Activated T-cell treated with anti-CD3 and anti-CD28 coated beads, Interleukin-2, amount 50 U/mL, for 24 hours (primary cell): ENCODE measurements at places on chromosomes 1 and 21.

DNA sequence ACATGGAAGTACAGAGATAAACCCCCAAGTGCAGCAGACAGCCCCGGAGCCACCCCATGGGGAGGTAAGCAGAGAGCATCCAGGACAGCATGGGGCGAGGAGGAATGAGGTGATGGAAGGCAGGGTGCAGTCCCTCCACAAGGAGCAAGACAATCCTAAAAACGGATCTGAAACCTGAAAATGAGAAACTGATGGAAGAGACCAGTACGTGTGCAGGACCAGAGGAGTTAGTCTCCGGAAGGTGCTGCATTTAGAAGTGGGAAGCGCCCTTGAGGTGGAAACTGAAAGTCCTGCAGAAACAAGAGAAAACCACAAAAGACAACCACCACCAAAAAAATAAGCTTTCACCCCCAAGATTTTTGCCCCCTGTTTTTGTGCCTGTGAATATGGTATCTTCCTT lies 17.4 kb upstream of the DDOST start:
- peaks cover 3% of the 10 kb centered on the region for H3K36me3 ChIP-seq
- no peak overlapping the region for H3K4me3 ChIP-seq
- no peak overlapping the region for H3K27ac ChIP-seq
- peaks cover 10% of the 10 kb centered on the region for H3K4me1 ChIP-seq
- no peak for DNase-seq

GRCh38 chr1:53160924-53161378 lies 18.5 kb upstream of the SLC1A7 start:
- H3K4me1 ChIP-seq: no peaks in the 10 kb centered on the region
- no peak overlapping the region for H3K27ac ChIP-seq
- no peak overlapping the region for H3K4me3 ChIP-seq
- H3K27me3 ChIP-seq: peaks cover 8% of the 10 kb centered on the region
- H3K36me3 ChIP-seq: no peaks in the 10 kb centered on the region

- H3K27ac ChIP-seq: peak overlapping the region; percentile 100
- H3K4me3 ChIP-seq: peak overlapping the region; percentile 98
- H3K36me3 ChIP-seq: peaks cover 43% of the 10 kb centered on the region
- peaks cover 35% of the 10 kb centered on the region for H3K4me1 ChIP-seq
- H3K27me3 ChIP-seq: no peaks in the 10 kb centered on the region
Measured at GRCh38 chr1:183636334-183636682, 725 bp upstream of the ARPC5 start.

GRCh38 chr1:224543453-224543852 lies 72.7 kb upstream of the CNIH3 start:
- H3K27ac ChIP-seq: no peak overlapping the region
- no peak overlapping the region for H3K4me3 ChIP-seq
- DNase-seq: no peak
- H3K36me3 ChIP-seq: no peaks in the 10 kb centered on the region
- peaks cover 27% of the 10 kb centered on the region for H3K4me1 ChIP-seq

GRCh38 chr1:35707601-35708440 lies 10.9 kb downstream of the C1orf216 start:
- peaks cover 19% of the 10 kb centered on the region for H3K4me1 ChIP-seq
- H3K27ac ChIP-seq: no peak overlapping the region
- H3K27me3 ChIP-seq: peaks cover 48% of the 10 kb centered on the region
- H3K4me3 ChIP-seq: peak overlapping the region; percentile 70
- DNase-seq: peak; percentile 47

DNA sequence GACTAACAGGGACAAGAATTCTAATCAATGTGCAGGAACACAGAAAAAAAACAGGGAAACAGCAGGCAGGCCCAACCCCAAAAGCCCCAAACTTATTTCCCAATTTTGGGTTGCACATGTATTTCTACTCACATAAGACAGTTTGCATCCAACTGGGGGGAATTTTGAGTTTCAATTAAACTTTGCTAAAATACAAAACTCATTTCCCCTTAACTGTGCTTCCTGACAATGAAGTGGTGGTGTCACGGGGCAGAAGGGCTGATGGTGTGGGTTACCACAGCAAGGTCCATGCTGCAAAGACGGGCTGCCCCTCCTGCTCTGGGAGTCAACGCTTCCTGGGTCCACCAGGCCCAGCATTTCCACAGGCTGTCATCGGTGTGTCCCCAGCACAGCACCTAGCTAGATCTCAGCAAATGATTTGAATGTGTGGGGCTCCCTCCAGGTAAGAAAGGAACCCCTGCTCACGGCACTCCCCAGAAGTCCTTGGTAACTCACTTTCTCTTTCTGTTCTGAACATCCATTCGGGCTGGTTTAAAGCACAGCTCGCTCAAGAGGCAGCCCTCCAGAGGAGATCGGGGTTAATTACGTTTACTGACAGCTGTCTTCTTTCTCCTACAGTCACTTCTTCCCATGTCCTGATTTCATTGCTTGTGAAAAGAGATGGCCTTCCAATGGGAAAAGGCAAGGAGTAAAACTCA lies 27.4 kb downstream of the HIVEP3 start:
- peak; percentile 75 for DNase-seq
- H3K27ac ChIP-seq: peak overlapping the region; percentile 93
- peaks cover 57% of the 10 kb centered on the region for H3K4me1 ChIP-seq
- no peaks in the 10 kb centered on the region for H3K36me3 ChIP-seq
- peak overlapping the region; percentile 81 for H3K4me3 ChIP-seq

GRCh38 chr1:167305059-167305705 lies 84.5 kb downstream of the POU2F1 start:
- no peak overlapping the region for H3K4me3 ChIP-seq
- no peak overlapping the region for H3K27ac ChIP-seq
- no peaks in the 10 kb centered on the region for H3K27me3 ChIP-seq
- no peak for DNase-seq

DNA sequence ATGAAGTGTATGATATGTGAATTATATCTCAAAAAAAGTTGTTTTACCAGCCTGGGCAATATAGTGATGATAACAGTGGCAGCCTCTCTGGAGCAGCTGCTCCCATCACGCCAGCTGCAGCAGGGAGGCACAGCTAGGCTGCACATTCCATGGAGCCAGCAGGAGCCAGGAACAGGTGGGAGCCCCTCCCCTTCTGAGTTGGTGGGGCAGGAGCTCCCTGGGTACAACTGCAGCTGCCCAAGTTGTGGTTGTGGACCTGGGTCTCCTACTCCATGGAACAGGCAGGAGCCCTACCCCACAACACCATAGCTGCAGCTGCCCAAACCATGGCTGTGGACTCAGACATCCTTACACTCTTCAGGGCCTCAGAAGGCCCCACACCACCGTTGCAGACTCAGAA lies 21.7 kb upstream of the FNBP1L start:
- DNase-seq: no peak
- H3K27ac ChIP-seq: no peak overlapping the region
- H3K4me3 ChIP-seq: no peak overlapping the region
- H3K27me3 ChIP-seq: peaks cover 3% of the 10 kb centered on the region
- no peaks in the 10 kb centered on the region for H3K4me1 ChIP-seq

DNA sequence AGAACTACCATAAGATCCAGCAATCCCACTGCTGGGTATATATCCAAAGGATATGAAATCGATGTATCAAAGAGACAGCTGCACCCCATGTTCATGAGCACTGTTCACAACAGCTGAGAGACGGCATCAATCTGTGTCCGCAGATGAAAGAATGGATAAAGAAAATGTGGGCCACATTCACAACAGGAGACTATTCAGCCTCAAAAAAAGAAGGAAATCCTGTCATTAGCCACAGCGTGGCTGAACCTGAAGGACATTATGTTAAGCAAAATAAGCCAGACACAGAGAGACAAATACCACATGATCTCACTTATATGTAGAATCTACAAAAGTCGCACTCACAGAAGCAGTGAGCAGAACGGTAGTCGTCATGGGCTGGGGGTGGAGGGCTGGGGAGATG lies 99.2 kb upstream of the IFFO2 start:
- no peak overlapping the region for H3K27ac ChIP-seq
- no peaks in the 10 kb centered on the region for H3K36me3 ChIP-seq
- H3K27me3 ChIP-seq: peaks cover 50% of the 10 kb centered on the region
- DNase-seq: no peak
- no peak overlapping the region for H3K4me3 ChIP-seq
- peaks cover 11% of the 10 kb centered on the region for H3K4me1 ChIP-seq

DNA sequence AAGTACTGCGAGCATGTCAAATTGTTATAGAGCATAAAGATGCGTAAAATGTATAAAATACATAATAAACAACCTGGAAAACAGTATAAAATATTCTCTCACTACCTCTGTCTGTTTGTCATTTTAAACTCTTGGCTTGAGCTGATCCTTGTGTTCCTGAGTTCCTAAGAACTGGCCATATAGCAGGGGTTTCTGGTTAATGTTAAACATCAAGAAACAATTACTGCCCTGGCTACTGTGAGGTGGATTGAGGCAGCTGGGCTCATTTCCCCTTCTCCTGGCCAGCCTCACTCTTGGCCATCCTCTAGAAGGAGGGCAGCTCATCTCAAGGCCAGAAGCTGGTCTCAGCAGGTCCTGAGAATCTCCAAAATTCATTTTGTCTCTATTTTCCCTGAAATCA lies 297.3 kb upstream of the USP24 start:
- H3K4me3 ChIP-seq: no peak overlapping the region
- DNase-seq: no peak
- H3K27me3 ChIP-seq: peaks cover 34% of the 10 kb centered on the region
- no peak overlapping the region for H3K27ac ChIP-seq
- H3K4me1 ChIP-seq: no peaks in the 10 kb centered on the region

DNA sequence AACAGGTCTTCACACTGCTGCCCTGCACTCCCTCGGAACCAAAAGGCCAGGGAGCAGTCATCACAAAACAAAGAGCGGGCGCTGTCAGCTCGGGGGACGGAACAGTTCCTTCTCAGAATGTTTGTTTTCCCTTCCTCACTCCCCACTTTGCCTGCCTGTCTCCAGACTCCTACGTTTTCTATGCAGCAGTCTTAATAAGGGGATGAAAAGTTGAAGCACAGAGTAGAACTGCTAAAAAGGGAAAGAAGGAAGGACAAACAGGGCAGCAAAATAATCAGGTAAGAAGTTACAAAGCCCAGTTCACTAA lies 738 bp upstream of the GPR161 start:
- H3K27ac ChIP-seq: peak overlapping the region; percentile 63
- H3K36me3 ChIP-seq: no peaks in the 10 kb centered on the region
- peak overlapping the region; percentile 77 for H3K4me3 ChIP-seq

DNA sequence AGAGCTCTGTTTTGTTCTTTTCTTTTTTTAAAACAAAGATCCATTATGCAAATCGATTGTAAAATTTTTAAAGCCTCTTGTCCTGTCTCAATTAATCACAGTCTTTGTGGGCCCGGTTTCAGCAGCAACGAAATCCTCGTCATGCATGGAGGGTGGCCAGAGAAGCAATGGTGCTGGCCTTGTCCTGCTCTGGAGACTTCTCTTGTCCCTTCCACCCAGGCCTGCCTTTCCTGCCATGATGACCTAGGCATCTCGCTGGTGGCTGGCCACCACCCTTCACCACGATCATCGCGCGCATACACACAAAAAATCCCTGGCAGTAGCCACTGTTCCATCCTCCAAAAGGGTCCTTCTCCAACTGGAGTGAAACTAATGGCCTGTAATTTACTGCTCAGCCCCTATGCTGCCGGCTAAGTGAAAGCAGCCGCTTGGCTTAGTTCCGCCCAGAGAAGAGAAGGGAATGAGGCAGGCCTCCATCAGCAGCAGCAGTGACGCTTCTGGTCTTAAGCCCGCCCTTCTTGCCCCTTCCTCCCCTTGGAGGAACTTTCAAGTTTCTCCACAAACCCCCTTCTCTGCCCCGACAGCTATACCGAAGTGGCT lies 309.5 kb downstream of the NPHP4 start:
- H3K4me1 ChIP-seq: peaks cover 3% of the 10 kb centered on the region
- no peaks in the 10 kb centered on the region for H3K36me3 ChIP-seq
